Left cardiac atrium (tissue), 4 donors: ENCODE measurements at places on chromosomes 6 and 20. TPM values are rescaled to one million over a fixed set of nuclear protein-coding genes. Genes with fewer than 3 reads are reported as not detected.

The PRPH2 gene
- total RNA-seq = 1.1 TPM

The CEP250 gene
- total RNA-seq = 17.3 TPM

The ARMH2 gene
- not detected for total RNA-seq

The RAB5IF gene
- total RNA-seq = 61.6 TPM

The KPNA5 gene
- total RNA-seq = 12.8 TPM

The MUC22 gene
- total RNA-seq = not detected

The GGTLC1 gene
- total RNA-seq = not detected

The HLA-DRA gene
- total RNA-seq = 151 TPM

The DAAM2 gene
- total RNA-seq = 15.8 TPM

The ANKRD66 gene
- not detected for total RNA-seq

The TNNC2 gene
- not detected for total RNA-seq

The CST4 gene
- total RNA-seq = not detected

The CAGE1 gene
- not detected for total RNA-seq

The QRSL1 gene
- total RNA-seq = 12.1 TPM

The NRN1 gene
- total RNA-seq = 12.8 TPM

- no peak for DNase-seq
These were observed 94.5 kb upstream of the RPS6KA2 start for GRCh38 chr6:166721576-166721975.

DNA sequence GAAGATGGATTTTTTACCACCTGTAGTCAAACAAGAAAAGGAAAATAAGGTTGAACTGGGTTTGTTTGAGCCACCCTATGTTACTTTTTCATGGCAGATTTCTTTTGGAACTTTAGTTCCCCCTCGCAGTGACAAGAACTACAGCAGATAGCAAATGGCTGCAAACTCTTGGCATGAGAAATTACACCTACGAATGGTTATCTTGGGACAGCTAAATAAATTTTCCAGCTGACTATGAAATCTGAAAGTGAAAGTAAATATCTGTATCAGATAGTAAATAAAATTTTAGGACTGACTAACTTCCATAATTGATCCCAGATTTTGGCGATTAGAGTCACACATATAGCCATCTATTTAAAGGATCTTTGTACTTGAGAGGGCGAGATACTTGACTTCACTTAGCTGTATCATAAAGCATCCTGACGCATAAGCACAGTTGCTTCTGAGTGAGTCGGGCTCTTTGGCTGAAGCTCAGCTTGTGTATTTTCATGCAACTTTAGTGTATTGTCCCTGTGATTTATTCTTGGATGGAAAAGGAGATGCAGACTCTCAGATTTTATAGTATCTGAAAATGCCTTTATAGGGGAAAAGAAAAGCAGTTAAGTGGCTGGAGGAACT, 125.3 kb upstream of the B3GAT2 start:
- DNase-seq = no peak

GRCh38 chr6:66558189-66558588, 851.2 kb upstream of the EYS start:
- DNase-seq = no peak

DNA sequence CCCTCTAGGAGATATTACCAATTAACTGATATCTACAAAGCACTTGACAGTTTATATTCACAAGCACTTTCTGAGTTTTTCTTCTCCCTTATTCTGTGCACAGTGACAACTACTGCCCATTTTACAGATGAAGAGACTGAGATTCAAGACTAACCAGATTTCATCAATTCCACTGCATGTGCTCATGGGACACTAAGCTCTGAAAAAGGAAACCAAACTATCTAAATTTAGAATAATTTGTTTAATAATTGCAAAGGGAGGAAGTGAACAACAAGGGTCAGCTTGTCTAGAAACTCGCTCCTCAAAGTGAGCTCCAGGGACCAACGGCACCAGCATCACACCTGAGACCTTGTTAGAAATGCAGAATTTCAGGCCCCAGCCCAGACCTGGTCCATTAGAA, 50.8 kb upstream of the MYLIP start:
- DNase-seq = no peak

DNA sequence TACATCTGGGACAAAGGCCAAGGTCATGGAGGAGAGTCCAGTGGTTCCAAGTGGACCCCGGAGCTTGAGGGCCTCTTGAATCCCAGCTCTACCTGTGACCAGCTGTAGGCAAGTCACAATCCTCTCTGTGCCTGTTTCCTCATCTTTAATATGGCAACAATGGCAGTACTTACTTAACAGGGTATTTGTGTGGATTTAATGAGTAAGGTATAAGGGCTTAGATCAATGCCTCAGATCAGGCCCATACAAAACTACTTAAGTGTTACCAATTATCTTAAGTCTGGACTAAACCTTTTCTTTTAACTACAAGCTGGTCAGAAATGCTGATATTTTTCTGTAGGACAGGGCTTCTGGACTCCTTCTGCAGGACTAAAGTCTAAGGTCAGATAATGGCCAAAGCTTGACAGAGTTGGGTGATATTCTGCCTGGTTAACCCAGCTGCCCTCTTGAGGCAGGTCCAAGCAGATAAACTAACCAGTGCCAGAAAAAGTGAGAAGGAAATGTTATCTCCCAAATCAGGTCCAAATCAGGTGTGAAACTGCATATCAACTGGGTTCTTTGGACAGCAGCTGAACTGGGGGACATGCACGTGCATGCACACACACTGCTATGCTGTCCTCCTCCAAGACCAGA, 2.2 kb downstream of the SULF2 start:
- DNase-seq = no peak

- DNase-seq = no peak
These were observed 10.9 kb downstream of the FKBP1A start for GRCh38 chr20:1381753-1382591.

- DNase-seq = no peak
These were observed 73.0 kb upstream of the BTBD3 start for GRCh38 chr20:11844691-11845090.

GRCh38 chr6:170062209-170062914, 228.5 kb downstream of the DLL1 start:
- DNase-seq = no peak

- no peak for DNase-seq
These were observed 68.2 kb upstream of the TNFAIP3 start for GRCh38 chr6:137798846-137799245.

GRCh38 chr20:23200413-23200812, 114.3 kb upstream of the CD93 start:
- no peak for DNase-seq

DNA sequence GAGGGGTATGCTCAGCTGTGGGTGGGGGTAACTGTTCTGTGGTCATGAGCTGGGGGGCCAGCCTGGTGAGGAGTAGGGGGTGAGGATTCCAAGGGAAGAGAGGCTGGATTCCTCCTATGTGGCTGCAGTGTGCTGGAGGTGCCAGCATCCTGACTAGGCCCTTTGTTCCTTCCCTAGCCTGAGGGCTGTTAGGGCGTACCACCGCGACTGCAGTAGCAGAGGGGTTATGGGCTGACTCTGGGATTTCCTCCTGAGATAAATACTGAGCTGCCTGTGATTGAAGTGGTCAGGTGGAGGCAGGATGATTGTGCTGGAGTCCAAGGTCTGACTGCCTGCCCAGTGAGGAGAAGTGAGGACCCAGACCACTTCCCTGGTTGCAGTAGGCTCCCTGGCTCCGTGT, 205.3 kb downstream of the ADGRG6 start:
- no peak for DNase-seq

DNA sequence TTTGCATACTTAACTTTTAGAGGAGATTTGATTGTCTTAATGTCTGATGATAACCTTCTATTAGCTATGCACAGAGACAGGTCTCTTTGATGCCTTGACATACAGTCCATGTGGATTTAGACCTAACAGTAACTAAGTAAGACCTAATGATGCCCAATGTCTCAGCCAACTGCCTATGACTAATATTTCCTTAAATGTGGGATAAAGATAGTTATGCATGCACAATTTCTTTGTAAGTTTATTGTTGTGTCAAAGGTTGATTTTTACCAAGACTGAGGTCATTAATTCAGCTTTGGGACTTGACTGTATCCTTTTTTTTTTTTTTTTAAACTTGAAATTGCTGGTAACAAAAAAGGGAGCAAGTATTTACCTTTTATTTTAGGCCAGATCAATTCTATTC, 450.0 kb downstream of the HAO1 start:
- DNase-seq = no peak

- DNase-seq = no peak
These were observed 64.8 kb upstream of the POU3F2 start for GRCh38 chr6:98769546-98769945.

DNA sequence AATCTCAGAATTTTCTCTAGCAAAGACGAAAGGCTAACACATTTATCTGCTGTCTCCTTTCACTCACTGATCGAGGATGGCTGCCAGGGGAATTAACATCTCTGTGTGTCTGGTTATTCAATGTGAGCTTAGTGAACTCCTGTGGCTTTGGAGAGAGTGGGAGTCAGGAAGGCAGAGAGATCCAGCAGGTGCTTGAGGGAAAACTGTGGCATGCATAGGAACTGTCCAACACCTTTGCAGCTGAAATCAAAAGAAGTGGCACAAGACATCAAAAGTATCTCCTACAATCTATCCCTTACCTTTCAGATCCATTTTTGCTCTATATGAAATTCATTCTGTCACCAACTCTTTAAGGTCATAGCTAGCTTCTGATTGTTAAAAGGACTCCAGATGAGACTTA, 11.8 kb upstream of the FAM184A start:
- no peak for DNase-seq

- DNase-seq = no peak
These were observed 29.4 kb upstream of the KIF25 start for GRCh38 chr6:167968091-167968490.

- DNase-seq = no peak
These were observed 13.9 kb downstream of the TRAM2 start for GRCh38 chr6:52562911-52563310.

- DNase-seq = no peak
These were observed 36.7 kb downstream of the SRC start for GRCh38 chr20:37382482-37383120.

DNA sequence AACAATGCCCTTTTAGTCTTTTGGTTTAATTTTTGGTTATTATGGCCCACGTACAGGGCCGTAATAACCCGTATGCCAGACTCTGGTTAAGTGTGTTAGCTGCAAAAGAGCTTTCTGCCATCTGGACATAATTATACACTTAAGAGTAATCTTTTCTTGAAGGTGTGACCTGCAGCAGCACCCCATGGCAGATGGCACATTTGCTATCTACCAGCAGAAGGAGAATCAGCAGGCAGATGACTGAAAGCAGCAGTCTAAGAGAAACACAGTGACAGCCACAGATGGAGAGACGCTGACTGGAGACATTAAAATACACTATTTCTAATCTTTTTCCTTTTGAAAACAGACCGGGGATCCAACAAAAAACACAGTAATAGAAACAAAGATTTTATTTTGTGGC, 18.7 kb downstream of the ASF1A start:
- DNase-seq = no peak

GRCh38 chr6:158910484-158911440, 89.2 kb downstream of the RSPH3 start:
- DNase-seq = no peak

- DNase-seq = no peak
These were observed 65.0 kb downstream of the KIZ start for GRCh38 chr20:21190869-21191268.

GRCh38 chr6:148550569-148550968, 196.3 kb upstream of the UST start:
- DNase-seq = no peak

DNA sequence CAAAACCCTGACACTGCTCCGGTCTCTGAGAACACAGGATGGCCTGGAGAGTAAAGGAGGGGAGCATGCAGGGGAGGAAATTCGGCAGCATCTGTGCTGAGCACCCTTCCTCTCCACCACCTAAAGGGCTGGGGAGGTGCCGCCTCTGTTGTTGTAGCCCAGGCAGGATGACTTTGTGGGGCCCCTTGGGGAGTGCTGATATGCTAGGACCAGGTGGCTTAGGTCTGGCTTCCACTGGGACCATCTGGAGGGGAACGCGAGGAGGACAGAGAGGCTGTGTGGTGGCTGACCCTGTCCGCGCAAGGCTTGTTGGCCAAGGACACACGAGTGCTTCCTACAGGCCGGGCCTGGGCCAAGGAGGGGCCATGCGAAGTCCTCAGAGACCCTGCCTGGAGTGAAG, 9.9 kb upstream of the RPS6KA2 start:
- no peak for DNase-seq

GRCh38 chr6:150452428-150453243, 83.8 kb downstream of the IYD start:
- peak; percentile 53 for DNase-seq

- DNase-seq = no peak
These were observed 262.0 kb downstream of the MAFB start for GRCh38 chr20:40427026-40427425.

- DNase-seq = peak; percentile 67
These were observed 158.8 kb downstream of the DTNBP1 start for GRCh38 chr6:15504040-15504495.

- peak; percentile 27 for DNase-seq
These were observed 214.3 kb upstream of the MARCKS start for GRCh38 chr6:113642714-113643406.

DNA sequence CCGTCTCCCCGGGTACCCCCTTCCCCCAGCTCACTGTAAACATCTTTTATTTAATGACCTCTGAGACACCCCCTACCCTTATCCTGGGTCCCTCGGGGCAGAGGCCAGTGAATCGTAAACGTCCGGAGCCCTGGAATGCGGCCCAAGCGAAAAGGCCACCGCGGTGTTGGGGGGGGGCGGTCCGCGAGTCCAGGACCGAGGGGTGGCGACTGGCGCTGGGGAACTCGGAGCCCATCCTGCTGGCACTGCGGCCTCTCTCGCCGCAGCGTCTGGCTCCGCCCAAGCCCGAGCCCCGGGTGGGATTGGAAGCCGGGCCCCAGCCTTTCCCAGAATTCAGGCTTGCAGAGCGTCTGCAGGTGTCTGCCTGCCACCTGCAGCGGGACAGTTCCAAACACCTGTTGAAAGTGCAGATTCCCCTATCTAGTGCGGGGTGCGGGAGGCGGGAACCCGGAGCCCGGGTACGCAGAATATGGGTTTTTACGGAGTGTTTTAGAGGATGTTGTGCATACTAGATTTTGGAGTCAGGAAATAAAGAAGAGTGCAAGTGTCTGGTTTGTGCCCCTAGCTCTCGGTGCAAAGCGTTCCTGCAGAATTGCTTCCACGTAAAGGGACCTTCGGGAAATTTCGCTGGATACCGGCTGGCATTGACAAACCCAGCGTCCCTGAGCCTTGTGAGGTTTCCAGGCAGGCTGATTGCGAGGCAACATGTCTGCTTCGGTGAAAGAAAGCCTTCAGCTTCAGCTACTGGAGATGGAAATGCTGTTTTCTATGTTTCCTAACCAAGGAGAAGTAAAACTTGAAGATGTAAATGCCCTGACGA, 800 bp downstream of the RWDD2A start:
- DNase-seq = peak; percentile 64

- DNase-seq = no peak
These were observed 114.6 kb upstream of the RIPOR2 start for GRCh38 chr6:25050356-25050755.

DNA sequence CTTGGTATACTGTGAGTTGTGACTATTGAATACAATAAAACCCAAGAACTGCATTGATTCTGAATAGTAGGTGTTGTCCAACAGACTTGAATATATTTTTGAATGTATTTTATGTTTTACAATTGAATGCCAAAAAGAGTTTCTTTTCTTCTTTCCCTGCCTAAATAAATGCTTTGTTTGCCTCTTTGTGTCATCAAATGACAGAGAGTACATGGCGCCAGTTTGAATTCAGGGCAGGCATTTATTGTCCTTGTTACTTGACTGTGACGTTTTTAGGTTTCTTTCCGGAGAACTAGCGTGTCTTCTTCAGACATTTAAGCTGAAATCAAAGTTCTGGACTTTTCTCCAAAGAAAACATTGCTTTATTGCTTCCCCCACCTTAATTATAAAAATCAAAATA, 16.6 kb downstream of the KIF3B start:
- no peak for DNase-seq

GRCh38 chr20:24739746-24740145, 209.3 kb upstream of the CST7 start:
- DNase-seq = no peak

GRCh38 chr6:80939898-80940297, 812.6 kb downstream of the TENT5A start:
- DNase-seq = no peak
